ENCODE measurements at places on chromosomes 2 and 18.

GRCh38 chr2:30772021-30772705 is 35.1 kb downstream of the CAPN13 start:
- DNase-seq = no peak

DNA sequence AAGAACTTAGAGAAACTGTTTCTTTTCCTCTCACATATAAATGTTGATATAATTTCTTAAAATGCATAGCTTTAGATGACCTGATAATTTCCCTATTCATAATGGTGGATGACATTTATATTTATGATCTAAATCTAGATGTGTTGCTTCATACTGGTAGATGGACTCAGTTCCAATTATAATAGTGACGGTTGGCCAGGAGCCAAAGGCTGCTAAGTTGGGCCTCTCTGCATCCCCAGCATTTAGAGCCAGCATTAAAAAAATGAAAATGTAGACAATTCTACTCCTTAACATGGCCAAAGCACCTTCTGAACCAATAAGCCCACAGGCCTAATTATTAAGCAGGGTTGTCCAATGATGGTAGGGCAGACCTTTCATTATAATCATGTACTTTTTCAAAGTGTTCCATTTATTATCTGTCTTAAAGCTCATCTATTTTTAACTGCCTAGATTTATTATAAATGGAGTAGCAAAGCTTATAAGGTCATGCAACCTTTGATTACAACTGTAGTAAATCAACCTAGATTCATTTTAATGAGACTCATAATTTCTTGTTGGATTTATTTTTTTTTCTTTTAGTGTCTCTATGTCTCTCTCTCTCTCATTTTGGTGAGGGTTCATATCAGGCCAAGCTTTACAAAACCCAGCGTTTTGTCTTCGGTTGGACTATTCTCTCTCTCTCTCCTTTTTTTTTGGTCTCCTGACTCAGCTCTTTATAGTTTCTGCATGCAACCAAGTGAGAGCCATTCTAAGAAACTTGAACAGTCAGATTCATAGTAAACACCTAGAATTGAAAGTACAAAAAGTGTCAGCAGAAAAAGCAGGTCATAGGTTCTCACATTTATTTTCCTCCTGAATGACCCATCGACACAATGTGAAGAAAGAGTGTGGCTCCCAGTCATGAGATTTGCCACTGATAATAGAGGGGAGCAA is 2016.1 kb upstream of the PIK3C3 start:
- no peak for DNase-seq

GRCh38 chr2:190366248-190366753 is 22.9 kb downstream of the INPP1 start:
- DNase-seq = no peak

DNA sequence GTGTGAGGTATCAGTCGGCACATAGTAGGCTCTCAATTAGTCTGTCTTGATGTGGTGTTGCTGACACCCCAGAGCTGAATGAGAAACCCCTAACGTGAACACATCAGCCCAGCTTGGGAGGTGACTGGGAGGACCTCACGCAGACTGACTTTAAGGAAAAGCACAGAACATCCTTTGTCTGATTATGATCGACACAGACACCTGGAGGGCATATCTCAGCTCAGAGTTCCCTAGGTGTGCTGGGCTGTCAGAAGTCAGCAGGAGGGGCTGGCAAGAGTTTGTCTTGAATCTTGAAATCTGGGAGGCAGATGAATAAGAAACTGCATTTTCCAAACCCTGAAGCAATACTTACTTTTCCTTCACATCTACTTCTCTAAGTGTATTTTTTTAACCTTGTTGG is 16.8 kb upstream of the MYCN start:
- no peak for DNase-seq

All from stimulated activated CD4-positive, alpha-beta T cell treated with anti-CD3 and anti-CD28 coated beads, Interleukin-4, amount 100 ng/mL, for 48 hours (primary cell).